ENCODE measurements at places on chromosomes 4 and X.

- DNase-seq, result no peak
Measured at GRCh38 chr4:90211174-90211573, 84.0 kb downstream of the CCSER1 start.

- no peak for DNase-seq
Measured at GRCh38 chrX:82384401-82384800, 1123.7 kb upstream of the POU3F4 start.

GRCh38 chr4:75057369-75057768 lies 124.5 kb downstream of the PARM1 start:
- no peak for DNase-seq

DNA sequence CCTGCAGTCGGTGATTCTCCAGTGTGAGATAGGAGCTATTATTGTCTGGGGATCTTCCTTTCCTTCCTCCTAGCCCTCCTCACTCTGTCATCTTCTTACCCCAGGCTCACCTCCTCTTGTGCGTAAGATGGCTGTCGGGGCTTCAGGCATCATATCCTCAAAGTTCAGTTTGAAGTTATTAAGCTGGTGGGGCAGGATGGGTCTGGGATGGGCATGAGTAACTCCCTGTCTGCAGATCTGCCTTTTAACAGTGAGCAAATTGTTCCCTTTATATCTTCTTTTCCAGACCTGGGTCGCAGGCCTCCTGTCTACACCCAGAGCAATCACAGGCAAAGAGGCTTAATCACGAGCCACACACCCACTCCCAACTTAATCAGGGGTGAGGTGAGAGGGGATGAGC lies 900 bp upstream of the MTMR1 start:
- no peak for DNase-seq

DNA sequence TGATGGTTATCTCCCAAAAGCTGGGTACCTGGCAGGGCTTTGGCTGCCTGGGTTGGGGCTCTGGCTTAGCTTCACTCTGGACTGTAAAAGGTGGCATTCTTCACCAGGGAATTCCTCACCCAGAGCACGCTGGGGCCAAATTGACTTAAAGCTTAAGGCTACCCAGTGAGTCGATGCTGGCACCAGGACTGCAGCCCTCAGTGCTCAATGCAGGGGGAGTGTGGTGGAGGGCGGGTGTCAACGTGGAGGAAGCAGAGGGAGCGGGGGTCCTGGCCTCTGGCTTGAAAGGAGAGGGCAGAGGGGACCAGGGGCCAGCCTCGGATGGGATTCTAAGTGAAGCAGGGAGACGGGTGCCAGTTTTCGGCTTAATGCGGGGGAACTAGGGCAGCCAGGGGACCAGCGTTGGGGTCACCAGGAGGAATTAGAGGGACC lies 446 bp upstream of the FAM50A start:
- no peak for DNase-seq

GRCh38 chrX:110444996-110445395 lies 86.3 kb downstream of the RTL9 start:
- no peak for DNase-seq

DNA sequence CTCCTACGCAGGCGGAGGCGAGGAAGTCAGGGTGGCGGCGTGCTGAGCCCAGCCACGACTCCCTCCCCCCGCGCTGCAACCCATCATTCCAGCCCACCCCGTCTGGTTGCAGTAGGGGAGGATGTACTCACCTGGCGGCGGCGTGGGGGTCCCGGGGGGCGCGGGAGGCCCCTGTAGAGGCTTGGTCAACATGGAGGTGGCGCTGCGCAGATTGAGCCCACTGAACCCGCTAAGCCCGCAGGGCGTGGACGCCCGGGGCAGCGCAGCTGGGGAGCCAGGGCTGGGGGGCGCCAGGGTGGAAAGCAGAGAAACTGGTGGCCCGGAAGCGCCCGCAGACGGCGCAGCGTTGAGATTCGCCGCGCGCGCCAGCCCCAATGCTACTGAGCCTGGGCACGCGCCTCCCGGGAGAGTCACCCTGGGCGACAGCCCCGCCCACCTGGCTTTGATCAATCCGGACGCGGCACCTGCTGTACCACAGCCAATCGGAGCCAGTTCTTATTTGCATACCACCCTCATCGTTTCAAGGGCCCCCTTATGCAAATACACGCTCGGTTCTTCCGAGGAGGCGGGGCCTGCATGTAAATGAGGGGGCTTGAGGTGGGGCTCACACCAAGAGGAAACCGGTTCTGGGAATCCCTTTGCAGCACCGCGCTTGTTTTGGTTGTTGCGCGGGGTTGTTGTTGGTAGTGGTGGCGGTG lies at the start of gene PIM2:
Gene PIM2 (minus strand): TSS at position 382 of the 698 bp plus-strand sequence. CDS start 190 bp downstream, at position 192.
- DNase-seq, result peak; percentile 88

DNA sequence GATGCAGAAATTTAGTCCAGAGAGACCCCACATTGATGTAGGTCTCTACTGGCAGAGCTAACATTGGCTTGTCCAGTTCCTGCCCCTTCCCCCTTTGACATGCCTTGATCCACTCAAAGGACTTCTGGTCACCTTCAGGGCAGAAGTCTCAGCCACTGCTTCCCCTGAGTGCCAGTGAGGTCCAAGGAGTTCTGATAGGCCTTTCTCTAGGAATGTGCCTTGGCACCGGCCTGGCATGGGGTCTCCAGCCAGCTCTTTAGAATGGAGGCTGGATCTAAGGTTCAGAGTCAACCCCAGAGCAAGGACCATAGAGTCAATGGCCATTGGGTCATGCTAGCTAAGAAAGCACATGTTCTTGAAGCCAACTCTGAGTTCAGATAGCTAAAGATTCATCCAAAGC lies 88.6 kb upstream of the PJA1 start:
- no peak for DNase-seq

- DNase-seq, result no peak
Measured at GRCh38 chr4:46994007-46994405, 625 bp upstream of the GABRA4 start.

DNA sequence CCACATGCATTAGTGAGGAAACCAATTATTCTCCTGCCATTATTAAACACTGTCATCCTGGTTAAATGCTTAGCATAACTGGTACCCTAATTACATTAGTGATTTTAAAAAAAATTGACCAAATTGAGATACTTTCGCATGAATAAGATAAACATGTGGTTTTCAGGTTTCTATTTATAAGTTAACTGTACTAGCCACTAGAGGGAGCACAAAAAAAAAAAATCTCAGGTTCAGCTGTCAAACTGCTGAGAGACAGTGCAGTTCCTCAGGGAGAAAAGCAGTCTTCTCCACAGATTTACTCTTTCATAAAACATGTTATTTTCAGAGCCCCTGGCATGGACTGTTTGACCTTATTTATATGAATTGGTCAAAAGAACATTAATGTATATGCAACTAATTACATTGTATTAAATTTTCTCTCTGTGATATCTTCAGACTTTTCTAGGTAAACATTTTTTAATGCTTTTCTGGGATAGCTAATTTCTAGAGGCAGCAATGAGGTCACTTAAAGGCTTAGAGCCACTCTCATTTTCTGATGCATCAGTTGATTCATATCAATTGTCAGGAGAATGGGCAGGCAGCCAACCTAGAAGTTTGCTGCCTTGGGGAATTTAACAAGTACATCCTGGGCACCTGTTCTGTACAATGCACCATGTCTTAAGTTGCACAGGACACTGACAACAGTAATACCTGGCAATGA lies 167.5 kb downstream of the CDS1 start:
- DNase-seq, result no peak

DNA sequence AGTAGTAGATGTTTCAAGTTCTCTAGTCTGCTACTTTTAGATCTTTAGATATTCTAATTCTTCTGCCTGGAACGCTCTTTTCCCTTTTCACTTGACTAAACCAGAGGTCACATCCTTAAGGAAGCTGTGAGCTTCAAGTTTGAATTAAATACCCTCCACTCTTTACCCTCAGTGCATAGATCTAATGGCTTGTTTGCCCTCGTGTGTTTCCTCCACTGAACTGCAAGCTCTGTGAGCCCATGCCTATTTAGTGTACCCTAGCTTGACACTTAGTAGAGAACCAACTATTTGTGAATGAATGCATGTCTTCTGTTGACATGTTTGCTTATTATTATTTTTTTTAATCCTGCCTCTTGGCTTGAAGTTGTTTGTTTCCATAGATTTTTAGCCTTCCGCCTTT lies 138.3 kb downstream of the PDE5A start:
- no peak for DNase-seq

- no peak for DNase-seq
Measured at GRCh38 chrX:149467461-149467860, 37.6 kb downstream of the IDS start.

- DNase-seq, result no peak
Measured at GRCh38 chr4:1288786-1289185, 905 bp upstream of the MAEA start.

DNA sequence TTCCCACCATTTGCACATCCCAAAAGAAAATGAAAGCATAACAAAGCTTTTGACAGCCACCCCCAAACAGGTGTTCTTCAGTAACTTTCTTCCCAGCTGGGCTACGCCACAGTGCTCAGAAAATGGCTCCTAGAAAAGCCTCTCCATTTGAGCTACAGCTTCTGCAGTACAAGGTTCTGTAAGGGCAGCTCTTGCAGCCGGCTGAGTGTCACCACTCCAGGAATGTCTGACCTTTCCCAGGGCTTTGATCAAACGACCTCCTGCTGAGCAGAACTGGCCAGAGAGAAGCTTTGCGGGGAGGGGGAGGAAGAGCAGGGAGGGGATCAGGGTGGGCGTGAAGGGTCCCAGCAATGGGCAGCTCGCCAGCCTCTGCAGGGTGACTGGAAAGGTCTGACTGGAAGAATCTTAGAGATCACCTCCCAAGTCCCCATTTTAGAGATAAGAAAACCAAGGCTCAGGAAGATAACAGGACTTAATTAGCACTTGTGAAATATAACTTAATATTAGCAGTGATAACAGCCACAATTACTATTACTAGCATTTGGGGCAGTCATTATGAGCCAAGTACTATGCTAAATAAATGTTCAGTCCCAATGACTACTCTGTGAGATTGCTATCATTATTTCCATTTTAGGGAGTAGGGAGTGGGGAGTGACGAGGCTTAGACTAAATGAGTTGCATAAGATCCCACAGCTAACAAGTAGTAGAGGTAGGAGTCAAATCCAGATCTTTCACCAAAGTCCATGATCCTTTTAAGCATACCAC lies 51.1 kb downstream of the LEF1 start:
- no peak for DNase-seq
